T-cell (primary cell): ENCODE measurements at places on chromosomes 11 and 22.
A peak's percentile ranks its signal among the peaks of the same experiment; 100 is the strongest.

DNA sequence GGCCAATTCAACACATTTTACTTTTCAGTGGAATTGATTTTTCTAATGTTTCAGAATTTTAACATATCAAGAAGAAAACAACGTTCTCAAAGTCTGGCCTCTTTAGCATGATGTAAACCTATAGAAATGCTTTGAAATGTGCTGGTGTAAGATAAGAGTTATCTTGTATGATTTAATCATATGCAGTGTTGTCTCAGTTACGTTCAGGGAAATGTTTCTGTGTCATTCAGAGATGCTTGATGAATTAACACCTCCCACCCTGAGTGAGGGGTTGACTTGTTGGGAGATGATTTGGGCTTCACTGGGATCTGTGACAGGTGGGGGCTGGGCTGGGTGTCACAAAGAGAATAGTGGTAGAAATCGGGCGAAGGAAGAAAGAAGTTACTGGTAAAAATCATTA, 15.7 kb upstream of the MYO18B start:
- no peak for DNase-seq

GRCh38 chr11:31767685-31768084, 43.4 kb downstream of the PAX6 start:
- DNase-seq: no peak

DNA sequence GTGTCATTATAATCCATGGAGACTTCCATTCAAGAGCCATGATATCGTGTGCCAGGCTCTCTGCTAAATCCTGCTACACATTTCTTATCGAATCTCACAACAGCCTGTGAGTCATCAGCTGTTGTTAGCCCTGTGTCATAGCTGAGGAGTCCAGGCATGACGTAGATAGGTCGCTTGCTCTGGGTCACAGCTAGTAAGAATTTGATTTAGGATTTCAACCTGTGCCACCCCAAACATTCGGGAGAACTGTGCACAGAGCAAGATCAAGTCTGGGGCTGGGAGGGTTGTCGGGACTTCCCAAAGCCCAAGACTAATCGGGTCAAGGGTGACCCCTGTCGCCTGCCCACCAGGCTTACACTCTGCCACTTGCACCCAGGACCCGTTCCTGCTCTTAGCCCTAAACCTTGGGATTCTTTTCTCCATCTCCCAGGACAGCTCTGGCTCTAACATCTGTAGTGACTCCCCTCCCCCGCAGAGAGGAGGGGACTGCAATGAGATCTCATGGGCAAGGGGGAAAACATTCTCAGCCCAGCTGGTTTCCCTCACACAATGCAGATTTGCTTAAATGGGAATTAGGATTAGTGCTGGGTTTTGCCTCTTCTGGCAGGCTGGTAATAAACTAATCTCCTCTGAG, 34.3 kb downstream of the TSPAN18 start:
- no peak for DNase-seq

- DNase-seq: peak; percentile 87
Observed at GRCh38 chr11:118929501-118930093, 3.9 kb upstream of the BCL9L start.

GRCh38 chr11:107683061-107683460, 28.8 kb downstream of the SLN start:
- no peak for DNase-seq

- DNase-seq: no peak
Observed at GRCh38 chr11:60867871-60868681, 734 bp downstream of the ZP1 start.

DNA sequence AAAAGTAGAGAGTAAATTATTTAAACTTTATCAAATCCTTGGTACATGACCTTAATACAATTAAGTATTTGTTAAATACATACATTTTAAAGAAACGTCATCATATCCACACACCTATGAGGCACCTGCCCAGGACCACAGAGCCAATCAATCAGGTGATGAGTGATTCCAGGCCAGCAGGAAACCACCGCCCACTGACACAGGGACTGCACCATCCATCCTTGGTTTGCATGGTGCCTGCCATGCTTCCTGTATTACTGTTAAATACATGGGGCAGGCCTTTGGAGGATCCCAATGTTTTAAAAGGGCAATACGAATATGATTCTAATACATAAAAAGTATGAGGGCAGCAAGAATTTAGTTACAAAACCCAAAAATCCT, 7.0 kb upstream of the TBC1D10A start:
- DNase-seq: no peak

DNA sequence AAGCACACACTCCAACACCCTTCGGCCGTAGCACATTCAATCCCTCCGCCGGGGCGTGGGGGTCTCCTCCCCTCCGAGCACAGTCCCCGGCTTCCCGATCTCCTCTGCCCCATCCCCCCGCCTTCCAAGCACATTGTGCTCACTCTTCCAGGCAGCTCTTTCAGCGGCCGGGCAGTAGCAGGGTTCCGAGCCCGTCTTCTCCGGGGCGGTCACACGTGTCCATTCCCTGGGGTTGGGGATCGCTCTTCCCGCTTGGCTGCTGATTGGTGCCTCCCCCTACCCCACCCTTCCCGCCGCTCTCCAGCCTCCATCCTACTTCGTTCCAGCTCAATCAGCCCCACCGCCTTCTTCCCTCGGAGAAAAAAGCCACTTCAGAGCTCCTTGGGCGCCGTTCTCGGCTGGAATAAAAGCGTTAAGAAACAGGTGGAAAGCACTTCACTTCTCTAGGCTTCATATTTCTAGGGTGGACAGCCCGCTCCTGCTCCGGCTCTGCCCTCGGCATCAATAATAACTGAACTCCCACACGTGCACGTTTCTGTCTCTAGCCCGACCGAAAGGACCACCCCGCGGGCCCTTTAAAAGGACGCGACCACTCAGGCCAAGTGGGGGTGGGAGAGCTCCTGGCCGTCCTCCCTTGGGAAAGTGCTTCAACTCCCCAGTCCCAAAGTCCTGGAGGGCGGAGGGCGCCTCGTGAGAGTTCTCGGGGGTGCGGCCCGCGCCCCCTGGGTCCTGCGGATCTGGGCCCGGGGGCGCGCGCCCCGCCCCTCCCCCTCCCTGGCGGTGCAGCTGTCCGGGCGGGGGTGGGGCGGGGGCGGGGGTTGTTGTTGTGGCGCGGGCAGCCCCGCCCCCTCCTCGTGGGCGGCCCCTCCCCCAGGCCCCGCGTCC, 464 bp upstream of the CECR2 start:
- DNase-seq: no peak

- DNase-seq: peak; percentile 61
Observed at GRCh38 chr22:22720201-22720723, 75.8 kb downstream of the GGTLC2 start.

DNA sequence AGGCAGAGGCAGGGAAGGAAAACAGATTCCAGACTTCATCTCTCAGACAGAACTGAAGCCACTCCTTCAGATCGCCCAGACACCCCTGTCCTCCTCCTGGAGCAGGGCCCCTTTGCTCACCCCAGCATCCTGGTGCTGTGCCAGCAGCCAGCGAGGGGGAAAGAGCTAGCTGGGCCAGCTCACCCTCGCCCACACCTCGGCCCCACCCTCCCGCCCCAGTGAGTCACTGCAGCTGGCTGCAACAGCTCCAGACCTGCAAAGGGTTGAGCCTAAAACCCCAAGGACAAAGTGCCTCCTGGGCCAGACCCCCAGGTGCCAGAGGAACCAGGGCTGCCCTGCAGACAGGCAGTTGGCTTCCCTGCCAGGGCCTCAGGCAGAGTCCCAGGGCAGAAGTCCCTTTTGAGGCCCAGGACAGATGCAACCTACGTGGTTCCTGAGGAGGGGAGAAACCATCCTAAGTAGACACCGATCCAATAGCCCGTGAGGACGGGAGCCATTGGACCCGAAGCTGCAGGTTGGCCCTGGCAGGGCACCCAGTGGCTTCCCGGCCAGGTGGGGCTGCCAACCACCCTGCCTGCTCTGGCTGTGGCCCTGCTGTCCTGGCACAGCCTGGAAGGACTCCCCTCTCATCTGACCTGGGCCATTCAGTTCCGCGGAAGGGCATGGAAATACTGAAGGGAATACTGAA, 7.2 kb downstream of the AHNAK start:
- DNase-seq: no peak

- peak; percentile 59 for DNase-seq
Observed at GRCh38 chr11:67285541-67286498, 3.3 kb upstream of the ANKRD13D start.

GRCh38 chr22:44969817-44970216, 40.0 kb downstream of the PHF21B start:
- DNase-seq: no peak

- no peak for DNase-seq
Observed at GRCh38 chr11:98260983-98261382, 759.8 kb upstream of the CNTN5 start.

DNA sequence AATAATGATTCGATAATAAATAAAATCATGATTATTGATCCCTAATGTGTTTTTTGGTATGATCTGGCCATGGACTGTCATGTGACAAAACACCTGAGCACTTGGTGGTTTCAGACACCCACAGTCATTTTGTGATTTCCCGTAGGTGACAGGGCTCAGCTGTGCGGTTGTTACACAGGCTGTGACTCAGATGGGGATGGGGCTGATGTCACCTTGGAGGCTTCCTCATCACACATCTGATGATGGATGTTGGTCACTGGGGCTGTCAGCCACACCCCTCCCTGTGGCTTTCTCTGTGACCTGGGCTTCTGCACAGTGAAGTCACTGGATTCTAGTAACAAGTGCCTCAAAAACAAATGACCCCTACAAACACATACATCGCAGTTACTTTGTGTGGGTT, 995.1 kb downstream of the BRD1 start:
- DNase-seq: no peak

- DNase-seq: no peak
Observed at GRCh38 chr11:77351281-77351886, 49.9 kb upstream of the GDPD4 start.

DNA sequence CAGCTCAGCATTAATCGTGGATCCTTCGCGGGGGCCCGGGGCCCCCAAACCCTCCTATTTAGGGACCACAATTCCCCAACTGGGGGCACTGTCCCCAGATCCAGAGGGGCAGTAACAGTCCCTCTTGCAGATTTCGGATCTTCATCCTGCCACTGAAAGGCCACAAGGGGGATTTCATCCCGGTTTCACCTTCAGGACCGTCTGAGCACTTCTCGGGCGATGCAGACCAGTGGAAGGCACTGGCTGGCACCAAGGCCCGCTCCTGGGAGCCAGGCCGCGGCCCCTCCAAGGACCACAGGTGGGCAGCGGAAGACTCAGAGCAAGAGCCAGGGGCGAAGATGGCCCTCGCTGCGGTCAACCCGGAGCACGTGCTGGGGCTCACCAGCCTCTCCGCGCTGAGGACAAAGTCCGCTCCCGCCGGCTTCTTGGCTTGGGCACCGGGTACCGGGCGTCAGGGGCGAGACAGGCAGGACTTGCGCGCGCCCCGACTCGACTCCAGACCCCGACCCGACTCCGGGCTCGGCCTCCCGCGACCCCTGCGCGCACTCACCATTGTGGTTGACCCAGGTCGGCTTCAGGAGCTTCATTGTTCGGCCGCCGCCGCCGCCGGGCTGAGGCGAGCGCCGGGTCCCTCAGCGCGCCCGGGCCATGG, 517 bp downstream of the HIRA start:
- no peak for DNase-seq

GRCh38 chr22:33920927-33921524, 750 bp upstream of the LARGE1 start:
- DNase-seq: peak; percentile 80

GRCh38 chr11:122138744-122139594, 23.0 kb upstream of the BLID start:
- DNase-seq: no peak
